Esophagus squamous epithelium (tissue), 5 donors: ENCODE measurements at places on chromosomes 1 and 21.

- no peak for DNase-seq
Measured at GRCh38 chr1:15810073-15810472, 2.6 kb upstream of the UQCRHL start.

DNA sequence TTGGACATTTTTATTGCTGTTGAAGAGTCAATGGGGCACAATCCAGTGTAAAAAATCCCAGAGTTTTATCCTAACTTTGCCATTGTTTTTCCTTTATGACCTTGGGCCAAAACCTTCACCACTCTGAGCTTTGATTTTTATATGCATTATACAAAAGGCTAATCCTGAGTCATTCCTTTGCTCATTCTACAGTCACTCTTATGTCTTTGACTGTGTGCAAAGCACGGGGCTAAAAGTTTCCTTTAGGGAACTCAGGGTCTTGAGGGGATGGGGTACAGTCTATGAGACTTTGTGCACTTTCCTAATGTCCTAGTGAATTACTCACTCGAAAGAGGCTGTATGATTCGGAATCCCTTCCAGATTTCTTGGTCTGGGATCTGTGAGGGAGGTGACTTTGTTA lies 543.2 kb upstream of the CAMK1G start:
- no peak for DNase-seq

GRCh38 chr1:31694069-31694963 lies 9.5 kb downstream of the COL16A1 start:
- no peak for DNase-seq

GRCh38 chr1:94806441-94806871 lies 13.7 kb upstream of the SLC44A3 start:
- DNase-seq, result no peak

DNA sequence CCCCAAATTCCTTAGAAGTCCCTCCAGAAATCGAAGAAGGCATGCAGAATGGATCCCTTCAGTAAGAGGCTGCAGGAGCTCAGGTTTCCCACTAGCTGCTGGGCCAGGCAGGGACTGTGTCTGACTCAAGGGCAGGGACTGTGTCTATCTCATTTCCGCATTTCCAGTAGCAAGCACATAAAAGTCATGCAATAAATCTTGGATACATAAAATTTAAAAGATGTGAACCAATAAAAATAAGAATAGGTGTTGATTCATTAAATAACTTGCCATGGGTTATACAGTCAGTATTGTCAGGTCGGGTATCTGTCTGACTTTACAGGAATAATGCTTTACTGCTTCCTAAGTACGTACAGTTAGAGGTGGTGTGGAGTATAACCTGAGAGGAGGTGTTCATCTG lies 15.2 kb downstream of the PM20D1 start:
- DNase-seq, result no peak

- DNase-seq, result no peak
Measured at GRCh38 chr1:201508809-201509208, 1.9 kb upstream of the CSRP1 start.

GRCh38 chr1:160374306-160375110 lies 7.6 kb downstream of the NHLH1 start:
- no peak for DNase-seq

DNA sequence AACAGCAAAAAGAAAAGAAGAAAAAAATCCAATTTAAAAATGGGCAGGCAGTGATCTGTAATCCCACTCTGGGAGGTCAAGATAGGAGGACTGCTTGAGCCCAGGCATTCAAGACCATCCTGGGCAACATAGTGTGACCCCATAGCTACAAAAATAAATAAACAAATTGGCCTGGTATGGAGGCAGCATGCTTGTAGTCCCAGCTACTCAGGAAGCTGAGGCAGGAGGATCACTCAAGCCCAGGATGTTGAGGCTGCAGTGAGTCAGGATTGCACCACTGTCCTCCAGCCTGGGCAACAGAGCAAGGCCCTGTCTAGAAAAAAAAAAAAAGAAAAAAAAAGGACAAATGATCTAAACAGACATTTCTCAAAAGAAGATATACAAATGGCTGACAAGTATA lies 99.6 kb downstream of the EIF4G3 start:
- DNase-seq, result no peak

DNA sequence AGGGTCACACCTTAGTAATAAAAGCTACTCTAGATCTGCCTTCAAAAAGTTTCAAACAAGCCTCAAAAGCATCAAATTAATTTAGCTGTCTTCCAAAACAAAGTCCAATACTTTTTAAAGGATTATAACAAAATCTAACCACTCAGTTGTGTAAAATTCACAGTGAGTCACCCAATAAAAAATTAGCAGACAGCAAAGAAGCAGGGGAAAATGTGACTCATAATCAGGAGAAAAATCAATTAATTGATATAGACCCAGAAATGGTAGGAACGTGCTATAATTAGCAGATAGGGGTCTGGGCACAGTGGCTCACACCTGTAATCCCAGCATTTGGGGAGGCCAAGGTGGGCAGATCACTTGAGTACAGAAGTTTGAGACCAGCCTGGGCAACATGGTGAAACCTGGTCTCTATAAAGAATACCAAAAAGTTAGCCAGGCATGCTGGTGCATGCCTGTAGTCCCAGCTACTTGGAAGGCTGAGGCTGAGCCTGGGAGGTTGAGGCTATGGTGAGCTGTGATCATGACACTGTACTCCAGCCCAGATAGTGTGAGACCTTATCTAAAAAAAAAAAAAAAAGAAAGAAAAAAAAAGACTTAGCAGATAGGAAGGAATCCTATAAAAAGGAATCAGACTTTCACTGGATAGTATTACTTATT lies 8.1 kb upstream of the MYOG start:
- DNase-seq, result no peak

DNA sequence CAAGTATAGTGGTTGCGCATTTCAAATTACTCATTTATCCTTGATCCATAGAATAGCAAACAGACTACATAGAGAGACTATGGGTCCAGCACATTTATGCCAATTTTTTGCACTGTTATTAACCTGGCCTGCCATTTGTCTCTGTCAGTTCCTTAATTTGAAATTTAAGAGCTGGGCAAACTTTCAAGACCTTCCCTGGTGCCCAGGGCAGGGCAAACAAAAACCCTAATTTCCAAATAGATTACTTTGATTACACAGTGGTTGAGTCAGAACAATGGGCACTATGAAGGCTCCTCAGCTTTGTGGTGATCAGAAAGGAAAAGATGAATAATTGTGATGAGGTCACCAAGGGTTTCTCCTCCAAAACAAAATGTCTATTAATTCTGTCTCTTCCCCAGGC lies 80.6 kb downstream of the TNFSF18 start:
- DNase-seq, result no peak

DNA sequence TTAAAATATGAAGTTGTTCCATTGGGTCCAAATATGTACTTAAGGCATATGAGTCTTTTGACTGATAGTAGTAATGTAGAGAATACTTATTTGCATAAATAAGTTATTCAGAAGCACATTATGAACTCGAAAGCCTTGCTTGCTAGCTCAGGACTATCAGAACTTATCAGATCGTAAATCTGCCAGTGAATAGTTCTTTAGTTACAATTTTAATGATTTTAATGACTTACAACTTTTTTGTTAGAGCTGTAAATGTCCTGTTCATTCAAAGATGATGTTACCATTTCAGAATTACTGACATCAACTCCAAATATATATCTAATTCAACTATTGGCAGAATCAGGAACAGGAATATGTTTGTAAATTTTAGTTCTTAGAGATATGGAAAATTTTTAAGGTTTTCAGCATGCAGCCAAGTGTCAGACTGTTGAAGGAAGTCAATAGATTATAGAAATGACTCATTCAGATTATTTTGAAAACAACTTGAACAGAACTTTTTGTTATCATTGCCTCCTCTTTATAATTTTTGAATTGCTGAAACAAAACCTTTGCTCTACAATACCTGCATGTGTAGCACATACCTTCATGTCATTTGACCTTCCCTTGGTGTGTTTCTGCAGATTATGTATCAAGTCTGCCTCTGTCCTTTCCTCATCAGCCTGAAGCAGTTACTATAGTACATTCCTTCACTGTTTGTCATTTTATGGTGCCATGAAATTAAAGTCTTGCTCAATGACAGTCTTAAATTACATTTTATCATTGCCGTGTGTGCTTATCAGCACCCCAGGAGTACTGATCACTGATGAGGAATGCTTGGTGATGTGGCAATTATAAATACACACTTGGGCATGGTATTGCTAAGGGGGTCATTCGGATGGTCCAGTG lies 44.9 kb downstream of the LRRC8D start:
- no peak for DNase-seq

DNA sequence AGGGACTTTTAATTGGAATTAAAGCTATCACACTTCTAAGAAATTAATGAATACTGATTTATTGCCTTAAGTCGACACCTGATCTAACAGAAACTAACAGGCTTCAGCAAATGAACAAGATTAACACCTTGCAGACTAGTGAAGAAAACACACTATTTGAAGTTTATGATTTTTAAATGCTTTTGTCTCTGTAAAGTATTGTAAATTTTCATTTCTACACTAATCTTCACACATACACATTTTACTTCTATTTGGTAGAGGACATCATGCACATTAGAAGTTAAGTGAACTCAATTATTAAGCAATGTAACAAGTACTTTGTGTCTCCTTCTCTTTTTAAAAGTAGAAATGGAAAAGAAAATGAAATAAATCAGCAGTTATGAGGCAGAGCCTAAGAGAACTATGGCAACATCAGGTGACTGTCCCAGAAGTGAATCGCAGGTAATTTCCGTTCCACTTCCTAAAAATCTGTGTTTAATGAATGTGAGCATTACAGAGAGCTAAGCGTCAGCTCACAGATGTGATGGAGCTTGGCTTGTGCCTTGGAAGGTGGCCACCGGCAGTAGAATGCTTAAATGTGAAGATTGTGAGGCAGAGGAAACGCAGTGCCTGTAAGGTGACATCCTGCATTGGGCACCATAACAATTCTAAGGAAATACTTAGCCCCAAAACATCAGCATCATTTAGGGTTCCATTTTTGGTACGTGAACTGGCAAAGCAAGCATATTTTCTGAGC lies 1.2 kb downstream of the PRMT2 start:
- no peak for DNase-seq

- DNase-seq, result no peak
Measured at GRCh38 chr1:172136925-172137324, 283.6 kb upstream of the C1orf105 start.
